ENCODE measurements at places on chromosomes 4 and X.

- no peak for DNase-seq
Measured at GRCh38 chr4:123674762-123675465, 278.3 kb downstream of the SPRY1 start.

DNA sequence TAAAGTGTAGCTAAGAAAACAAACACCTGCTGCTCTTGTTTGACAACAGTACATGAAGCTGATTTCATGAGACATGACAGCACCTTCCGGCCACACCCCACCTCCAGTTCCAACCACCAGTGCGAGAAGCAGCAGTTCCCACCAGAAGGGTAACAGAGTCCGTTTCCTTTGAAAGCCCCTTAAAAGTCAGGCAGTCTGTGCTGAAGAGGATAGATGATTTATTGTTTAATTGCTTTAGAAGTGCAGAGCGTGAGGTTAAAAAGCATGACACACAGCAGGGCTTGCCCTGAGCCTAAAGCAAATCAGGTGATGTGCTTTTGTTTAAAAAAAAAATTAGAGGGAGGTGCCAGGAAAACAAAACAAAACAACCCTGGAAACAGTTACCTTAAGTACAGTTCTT is 82.6 kb downstream of the HADH start:
- DNase-seq, result no peak

DNA sequence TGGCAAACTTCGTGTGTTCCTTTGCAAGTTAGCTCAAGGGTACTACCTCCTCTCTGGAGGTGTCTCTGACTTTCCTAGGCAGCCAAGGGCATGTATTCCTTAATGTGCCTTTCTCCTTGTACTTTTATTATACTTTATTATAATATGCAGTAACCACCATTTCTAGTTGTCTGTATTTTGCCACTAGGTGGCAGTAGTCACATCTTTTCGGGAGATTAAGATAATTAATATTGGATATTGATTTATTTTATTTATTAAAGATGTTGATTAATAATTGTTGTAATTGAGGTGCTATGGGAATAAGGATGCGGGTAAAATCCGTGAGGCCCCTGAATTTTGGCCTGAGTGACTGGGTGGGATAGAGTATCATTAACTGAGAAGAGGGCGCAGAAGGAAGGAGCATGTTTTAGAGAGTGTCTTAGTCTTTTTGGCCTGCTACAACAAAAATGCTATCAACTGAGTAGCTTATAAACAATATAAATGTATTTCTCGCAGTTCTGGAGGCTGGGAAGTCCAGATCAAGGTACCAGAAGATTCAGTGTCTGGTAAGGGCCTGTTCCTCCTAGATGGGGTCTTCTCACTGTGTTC is 153.3 kb downstream of the TMEM164 start:
- DNase-seq, result peak; percentile 3

- no peak for DNase-seq
Measured at GRCh38 chrX:45823536-45823935, 622.9 kb upstream of the DIPK2B start.

DNA sequence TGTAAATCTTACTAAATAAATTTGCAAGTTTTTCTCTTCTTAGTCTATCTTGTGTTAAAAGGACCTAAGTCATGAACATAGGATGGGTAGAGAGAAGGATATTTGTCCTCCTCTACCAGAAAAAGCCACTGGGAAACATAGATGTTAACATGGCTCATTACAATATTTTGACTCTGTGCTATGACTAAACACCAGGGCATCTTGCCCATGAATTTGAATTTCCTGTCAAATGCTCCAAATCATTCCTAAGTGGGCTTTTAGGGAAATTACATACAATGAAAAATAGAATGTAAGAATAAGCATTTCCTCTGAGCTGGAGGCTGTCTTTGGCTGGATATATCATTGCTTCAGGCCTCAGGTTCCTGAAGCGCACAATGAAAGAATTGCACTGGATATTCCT is 39.1 kb downstream of the ANOS1 start:
- no peak for DNase-seq

GRCh38 chr4:182062936-182063335 is 180.3 kb upstream of the TENM3 start:
- no peak for DNase-seq

- DNase-seq, result no peak
Measured at GRCh38 chr4:152535360-152535902, 461 bp downstream of the FBXW7 start.

DNA sequence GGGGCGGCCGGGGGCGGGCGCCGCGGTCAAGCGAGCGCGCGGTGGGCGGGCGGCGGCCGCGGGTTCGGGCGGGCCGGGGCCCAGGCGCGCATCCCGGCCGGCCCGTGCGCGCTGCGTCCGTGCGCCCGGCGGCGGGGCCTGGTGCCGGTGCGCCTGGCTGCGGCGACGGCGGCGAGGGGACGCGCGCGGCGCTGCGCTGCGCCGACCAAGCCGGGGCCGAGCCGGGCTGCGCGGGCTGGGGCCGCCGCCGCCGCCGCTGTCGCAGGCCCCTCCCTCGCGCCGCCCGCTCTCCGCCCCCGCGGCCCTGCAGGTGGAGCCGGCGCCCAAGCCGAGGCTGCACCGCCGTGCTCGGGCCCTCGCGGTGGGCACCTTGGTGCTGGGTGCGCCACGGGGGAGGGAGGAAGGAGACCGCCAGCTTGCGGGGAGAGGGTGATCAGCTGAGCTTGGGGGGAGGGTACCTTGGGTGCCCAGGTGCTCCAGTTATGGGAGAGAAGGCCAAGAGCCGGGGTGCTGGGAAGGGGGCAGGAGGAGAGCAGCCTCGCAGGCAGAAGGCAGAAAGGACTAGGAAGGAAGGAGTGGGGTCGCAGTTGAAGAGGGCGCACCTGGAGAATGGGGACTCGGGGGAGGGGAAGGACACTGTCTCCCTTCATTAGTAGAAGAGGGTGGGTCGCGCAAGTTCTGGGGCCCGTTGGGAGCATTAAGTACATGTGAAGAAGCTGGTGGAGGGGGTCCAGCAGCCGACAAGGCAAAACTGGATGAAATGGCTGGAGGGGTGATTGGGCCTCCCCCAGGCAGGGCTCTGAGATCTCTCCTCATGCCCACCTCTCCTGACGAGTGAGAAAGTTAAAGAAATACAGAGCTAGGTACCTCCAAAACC is at the start of gene PPP2R2C:
TSS of gene PPP2R2C (minus strand) at position 228 of the 877 bp plus-strand sequence. CDS start 385 bp downstream, outside the sequence.
- DNase-seq, result peak; percentile 19

DNA sequence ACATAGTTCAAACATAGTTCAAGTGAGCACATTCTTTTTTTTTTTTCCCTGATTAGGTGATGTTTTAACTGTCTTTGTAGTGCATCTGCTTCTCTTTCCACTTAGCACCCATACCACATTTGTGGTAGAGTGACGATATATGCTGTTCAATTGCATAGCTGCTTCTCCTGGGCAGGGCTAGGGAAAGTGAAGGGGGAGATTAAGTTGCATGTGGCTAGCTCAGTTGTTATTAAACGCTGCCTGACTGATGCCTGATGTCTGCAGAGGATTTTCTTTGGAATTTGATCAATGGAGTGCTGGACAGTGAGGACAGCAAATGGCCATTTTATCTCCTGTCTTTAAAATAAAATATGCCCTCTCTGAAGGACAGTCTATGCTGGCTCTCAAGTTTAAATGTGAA is 63.7 kb downstream of the ANK2 start:
- DNase-seq, result no peak

DNA sequence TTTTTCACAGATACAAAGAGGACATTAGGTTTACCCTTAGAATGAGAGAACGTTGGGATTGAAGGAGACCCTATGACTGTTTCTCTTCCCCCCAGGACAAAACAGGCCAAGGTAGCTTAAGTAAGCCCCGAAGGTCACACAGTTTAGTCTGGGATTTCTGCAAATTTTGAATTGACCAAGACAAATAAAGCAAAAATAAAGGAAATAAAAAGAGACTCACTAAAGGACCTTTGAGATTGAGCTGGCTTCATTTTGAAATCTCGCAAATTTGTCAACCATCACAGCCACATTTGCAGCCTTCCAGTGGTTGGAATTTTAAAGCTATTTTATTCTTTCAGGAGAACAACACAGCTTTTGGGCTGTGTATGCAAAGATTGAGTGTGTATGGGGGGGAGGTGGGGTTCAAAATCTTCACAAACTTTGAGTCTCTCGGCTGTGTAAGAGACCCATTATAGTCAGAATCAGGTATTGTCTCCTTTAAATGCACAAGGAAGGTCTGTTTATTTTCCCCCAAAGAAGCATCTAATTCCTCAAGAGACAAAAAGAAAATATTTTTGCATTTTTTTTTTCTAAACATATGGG is 4.2 kb downstream of the TMSB4X start:
- DNase-seq, result no peak

DNA sequence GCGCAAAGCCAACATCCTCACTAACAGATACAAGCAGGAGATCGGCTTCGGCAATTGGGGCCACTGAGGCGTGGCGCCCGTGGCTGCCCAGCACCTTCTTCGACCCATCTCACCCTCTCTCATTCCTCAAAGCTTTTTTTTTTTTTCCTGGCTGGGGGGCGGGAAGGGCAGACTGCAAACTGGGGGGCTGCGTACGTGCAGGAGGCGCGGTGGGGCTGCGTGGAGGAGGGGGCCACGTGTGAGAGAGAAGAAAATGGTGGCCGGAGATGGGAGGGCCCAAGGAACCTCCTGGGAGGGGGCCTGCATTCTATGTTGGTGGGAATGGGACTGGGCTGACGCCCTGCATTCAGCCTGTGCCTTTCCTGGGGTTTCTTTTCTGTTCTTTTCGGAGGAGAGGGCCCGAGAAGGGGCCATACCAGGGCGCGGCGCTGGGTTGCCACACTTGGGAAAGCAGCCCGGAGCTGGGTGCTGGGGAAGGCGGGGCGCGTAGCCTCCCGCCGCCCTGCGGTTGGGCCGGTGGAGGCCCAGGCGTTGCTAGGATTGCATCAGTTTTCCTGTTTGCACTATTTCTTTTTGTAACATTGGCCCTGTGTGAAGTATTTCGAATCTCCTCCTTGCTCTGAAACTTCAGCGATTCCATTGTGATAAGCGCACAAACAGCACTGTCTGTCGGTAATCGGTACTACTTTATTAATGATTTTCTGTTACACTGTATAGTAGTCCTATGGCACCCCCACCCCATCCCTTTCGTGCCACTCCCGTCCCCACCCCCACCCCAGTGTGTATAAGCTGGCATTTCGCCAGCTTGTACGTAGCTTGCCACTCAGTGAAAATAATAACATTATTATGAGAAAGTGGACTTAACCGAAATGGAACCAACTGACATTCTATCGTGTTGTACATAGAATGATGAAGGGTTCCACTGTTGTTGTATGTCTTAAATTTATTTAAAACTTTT is 4.5 kb downstream of the MID1IP1 start:
- peak; percentile 34 for DNase-seq

GRCh38 chrX:47223476-47224250 is 5.2 kb downstream of the CDK16 start:
- DNase-seq, result no peak

- no peak for DNase-seq
Measured at GRCh38 chrX:72620550-72621145, 48.0 kb upstream of the HDAC8 start.

DNA sequence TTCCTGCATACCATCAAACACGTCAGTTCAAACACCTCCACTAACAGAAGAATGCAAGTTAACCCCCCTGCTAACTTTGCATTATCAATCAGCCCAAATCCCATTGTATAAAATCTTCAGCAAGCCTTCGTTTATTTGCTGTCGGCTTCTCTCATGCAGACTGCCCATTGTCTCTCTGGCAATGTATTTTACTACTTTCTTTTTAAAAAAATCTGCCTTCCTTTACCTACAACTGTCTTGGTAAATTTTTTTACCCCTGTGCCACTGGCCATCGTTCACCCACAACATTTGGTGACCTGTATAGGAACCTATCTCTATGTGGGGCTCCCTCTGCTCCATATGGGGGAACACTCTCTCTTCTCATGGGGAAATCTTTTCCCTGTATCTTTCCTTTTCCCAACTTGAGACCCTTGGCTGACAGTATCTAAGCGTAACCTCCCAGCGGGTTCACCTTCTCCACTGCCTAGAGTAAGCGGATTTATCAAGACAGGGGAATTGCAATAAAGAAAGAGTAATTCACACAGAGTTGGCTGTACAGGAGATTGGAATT is 244.6 kb downstream of the CPXCR1 start:
- no peak for DNase-seq

GRCh38 chr4:76963131-76963750 is 13.7 kb downstream of the SEPTIN11 start:
- DNase-seq, result no peak

GRCh38 chrX:147069926-147070325 is 255.4 kb upstream of the CXorf51A start:
- DNase-seq, result no peak

GRCh38 chr4:2497931-2498330 is 29.0 kb downstream of the RNF4 start:
- DNase-seq, result no peak

- DNase-seq, result peak; percentile 34
Measured at GRCh38 chr4:125315576-125316400, 1.0 kb downstream of the FAT4 start.

GRCh38 chr4:78796526-78796925 is 20.4 kb downstream of the BMP2K start:
- no peak for DNase-seq

GRCh38 chrX:45449982-45450381 is 249.3 kb upstream of the DIPK2B start:
- no peak for DNase-seq

DNA sequence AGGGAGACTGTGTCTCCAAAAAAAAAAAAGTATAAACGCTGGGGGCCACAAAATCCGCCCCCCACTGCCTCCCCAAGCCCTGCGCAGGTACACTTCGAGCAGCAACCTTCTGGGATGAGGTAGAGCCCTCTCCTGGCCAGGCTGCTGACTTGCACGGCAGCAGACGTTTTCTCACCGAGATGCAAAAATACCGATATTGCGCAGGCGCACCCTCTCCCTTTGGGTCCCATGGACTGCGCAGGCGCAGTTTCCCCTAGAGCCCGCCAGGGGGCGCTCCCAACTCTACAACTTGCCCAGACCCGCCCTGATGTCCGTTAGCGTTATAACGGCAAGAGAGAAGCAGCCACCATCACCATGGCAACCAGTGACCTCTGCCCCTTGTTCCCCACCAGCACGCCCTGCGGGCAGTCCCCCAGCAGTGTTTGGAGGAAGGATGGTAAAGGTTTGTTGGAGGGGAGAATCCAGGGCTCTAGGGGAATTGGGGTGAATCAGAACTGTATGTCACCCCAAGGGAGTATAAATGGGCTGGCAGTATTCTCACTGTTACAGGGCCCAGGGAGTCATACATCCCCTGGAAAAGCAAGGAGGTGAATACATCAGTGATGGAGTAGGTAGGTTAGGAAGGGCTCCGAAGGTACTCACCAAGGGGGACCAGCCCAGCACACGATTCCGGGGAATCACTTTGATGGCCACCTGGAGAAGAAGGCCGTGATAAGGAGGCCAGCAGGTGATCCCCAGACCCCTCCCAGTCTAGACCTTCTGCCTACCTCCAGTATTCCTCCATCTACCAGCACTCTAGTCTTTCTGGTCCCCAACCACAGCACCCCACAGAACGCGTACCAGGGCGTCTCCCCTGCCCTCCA is 1.5 kb downstream of the PIM2 start:
- DNase-seq, result peak; percentile 96
